ENCODE measurements at places on chromosomes 2 and 18.

- no peak for DNase-seq
Observed at GRCh38 chr2:240731178-240731545, 39.5 kb downstream of the AQP12A start.

- no peak for DNase-seq
Observed at GRCh38 chr2:156472686-156473085, 36.5 kb downstream of the GPD2 start.

- DNase-seq: no peak
Observed at GRCh38 chr18:845152-845819, 33.2 kb upstream of the YES1 start.

GRCh38 chr2:149226790-149227189 lies 103.6 kb upstream of the LYPD6 start:
- DNase-seq: no peak

DNA sequence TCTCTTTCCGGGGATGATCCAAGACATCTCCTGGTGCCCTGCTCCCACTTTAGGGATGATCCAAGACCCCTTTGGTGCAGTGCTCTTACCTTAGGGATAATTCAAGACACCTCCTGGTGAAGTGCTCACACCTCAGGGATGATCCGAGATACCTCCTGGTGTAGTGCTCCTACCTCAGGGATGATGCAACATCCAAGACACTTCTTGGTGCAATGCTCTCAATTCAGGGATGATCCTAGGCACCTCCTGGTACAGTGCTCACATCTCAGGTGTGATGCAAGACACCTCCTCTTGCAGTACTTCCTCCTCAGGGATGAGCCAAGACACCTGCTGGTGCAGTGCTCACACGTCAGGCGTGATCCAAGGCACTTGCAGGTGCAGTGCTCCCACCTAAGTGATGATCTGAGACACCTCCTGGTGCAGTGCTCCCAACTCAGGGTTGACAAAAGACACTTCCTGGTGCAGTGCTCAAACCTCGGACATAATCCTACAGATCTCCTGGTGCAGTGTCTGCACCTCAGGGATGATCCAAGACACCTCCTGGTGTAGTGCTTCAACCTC lies 122.3 kb downstream of the ASB1 start:
- no peak for DNase-seq

GRCh38 chr2:66587216-66587615 lies 152.3 kb downstream of the MEIS1 start:
- DNase-seq: no peak

- no peak for DNase-seq
Observed at GRCh38 chr2:127128445-127128904, 21.5 kb upstream of the BIN1 start.

GRCh38 chr2:185644828-185645227 lies 93.8 kb upstream of the FSIP2 start:
- no peak for DNase-seq

GRCh38 chr2:10447300-10447894 lies 730 bp downstream of the ODC1 start:
- peak; percentile 66 for DNase-seq

GRCh38 chr2:216572582-216573578 lies 60.3 kb upstream of the IGFBP2 start:
- DNase-seq: no peak

DNA sequence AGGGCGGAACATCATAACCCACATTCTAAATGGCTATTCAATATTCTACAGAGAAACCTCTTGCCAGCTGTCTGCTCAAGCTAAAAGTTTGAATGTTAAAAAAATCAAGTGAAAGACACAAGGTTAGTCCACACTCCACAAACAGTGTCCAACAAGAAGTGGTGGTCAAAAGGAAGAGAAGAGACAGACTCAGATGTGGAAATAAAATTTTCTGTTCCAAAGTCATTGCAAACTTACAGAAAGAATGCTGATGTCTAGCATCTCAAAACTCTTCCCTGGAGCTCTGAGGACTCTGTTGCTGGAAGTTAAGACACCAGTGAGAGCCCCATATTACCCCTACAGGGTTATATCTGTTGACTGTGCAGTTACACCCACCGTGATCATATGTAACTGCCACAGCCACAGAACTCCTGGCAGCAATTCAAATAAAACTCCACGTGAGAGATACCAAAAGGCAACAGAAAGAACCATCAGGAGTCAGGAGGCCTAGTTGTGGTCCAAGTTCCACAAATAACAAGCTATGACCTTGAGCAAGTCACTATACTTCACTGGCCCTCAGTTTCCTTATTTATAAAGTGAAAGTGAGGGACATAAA lies 60.9 kb downstream of the AAK1 start:
- no peak for DNase-seq

DNA sequence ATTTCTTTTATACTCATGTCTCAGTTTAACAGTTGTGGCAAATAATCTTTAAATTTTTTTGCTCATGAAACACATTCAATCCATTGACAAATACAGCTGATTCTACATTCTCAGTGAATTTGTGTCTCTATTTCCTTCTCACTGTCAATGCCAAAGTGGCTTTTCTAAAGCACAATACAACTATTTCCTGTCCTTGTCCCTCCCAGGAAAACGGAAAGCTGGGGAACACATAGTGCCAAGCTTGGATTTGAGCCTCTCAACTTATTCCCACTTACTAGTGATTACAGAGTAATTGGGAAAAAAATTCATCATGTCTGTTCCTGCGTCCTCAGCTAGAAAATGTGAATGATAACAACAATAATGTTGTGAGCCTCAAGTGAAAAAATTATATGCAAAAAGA lies 899.7 kb upstream of the CDH2 start:
- no peak for DNase-seq

GRCh38 chr2:85579266-85579935 lies 2.0 kb downstream of the VAMP8 start:
- DNase-seq: no peak

GRCh38 chr2:80050246-80050645 lies 254.3 kb downstream of the LRRTM1 start:
- peak; percentile 85 for DNase-seq

DNA sequence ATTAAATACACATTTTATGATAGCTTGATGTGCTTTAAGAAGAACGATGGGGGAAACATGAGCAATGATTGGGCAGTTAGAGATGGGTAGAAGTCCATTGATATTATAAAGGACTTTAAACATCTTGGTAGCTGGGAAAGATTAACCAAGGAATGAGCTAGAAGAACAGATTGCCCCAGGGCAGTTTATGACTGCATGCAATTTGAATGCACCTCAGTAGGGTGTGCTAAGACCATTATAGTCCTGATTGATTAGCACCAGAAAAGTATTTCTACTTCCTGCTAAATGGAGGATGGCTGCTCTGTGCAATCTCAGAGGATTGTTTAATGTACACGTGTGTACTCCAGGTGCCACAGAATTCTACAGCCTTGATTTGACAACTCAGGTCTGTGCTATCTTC lies 641.9 kb downstream of the CNTNAP5 start:
- no peak for DNase-seq

DNA sequence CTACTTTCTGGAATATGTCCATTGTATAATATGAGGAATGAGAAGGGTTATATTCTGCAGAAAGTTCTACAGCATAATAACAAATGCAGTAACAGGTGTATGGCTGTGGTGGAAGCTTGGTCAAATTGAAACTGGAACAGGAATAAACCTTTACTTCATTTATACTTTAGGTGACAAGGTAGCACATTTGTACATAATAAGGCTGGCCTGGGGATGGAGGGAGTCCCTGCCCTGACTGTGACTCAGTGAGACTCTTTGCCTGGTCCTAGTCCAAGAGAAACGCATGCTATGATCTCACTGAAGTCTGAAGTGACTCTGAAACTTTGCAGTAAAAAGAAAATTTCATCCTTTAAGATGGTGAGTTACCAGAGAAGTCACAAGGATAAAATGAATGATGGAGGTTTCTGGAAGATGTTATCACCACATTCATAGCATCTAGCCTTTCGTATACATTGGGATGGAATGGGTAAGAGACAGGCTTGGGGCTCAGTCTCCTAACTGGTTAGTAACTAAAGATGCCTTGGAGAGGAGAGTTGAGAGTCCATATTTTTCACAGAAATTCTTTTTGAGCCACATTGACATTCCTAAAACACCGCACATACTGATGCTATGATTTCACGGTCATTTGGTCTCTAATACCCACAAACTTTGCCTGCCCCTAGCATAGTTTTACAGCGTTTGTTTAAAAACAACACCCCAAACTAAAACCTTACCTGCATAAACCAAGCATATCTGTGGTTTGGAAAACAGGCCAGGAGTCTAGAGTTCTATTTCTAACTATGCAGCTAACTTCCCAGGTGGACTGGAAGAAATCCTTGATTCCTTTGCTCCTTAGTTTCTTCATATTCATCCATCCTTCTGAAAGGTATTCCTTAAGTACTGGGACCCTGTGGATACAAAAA lies 42.4 kb upstream of the NABP1 start:
- no peak for DNase-seq

GRCh38 chr2:203997980-203998809 lies 61.6 kb downstream of the ICOS start:
- no peak for DNase-seq

DNA sequence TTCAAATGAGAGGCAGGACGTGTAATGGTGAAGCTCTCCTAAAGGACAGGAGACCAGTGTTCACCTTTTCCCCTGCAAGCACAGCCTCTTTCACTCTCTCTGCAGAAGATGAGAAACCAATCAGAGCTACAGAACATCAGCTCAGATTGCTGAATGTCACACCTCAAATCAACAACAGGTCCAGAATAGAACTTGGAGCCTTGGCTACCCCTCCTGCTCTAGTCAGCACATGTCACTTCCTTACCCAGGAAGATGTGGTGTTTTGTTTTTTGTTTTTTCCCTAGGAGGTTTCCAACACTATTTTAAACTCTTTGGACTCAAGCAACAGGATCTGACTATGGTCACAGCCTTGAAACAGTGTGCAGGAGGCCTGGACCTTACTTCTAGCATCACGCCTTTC lies 41.3 kb upstream of the PCBP1 start:
- DNase-seq: no peak

DNA sequence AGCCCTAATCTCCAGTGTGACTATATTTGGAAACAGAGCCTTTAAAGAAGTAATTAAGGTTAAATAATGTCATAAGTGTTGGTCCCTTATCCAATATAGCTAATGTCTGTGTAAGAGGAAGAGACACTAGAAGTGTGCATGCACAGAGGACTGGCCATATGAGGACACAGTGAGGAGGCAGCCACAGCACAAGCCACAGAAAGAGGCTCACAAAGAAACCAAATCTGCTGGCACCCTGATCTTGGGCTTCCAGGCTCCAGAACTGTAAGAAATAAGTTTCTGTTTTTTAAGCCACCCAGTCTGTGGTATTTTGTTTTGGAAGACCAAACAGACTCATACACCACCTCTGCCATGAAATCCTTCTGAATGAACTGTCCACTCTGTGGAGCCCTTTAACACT lies 186.4 kb upstream of the SLC39A10 start:
- no peak for DNase-seq

- no peak for DNase-seq
Observed at GRCh38 chr2:36701918-36702317, 5.4 kb downstream of the VIT start.

DNA sequence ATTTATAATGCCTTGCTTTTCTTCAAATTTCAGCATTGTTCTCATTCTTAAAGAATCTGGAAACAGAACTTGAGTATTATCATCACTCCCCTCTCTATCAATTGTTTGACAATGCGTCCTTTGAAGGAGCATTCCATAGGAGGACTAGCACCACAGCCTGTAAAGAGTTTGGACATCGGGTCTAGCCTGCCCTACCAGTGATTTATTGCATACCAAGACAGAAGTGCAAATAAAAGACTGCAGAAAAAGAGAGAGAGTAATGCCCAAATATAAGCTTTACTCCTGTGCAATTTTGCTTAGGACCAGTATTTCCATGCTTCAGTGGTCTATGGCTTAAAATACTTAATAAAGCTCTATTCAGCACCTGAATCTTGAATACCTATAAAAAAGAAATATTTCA lies 55.4 kb upstream of the MAP2 start:
- DNase-seq: no peak

DNA sequence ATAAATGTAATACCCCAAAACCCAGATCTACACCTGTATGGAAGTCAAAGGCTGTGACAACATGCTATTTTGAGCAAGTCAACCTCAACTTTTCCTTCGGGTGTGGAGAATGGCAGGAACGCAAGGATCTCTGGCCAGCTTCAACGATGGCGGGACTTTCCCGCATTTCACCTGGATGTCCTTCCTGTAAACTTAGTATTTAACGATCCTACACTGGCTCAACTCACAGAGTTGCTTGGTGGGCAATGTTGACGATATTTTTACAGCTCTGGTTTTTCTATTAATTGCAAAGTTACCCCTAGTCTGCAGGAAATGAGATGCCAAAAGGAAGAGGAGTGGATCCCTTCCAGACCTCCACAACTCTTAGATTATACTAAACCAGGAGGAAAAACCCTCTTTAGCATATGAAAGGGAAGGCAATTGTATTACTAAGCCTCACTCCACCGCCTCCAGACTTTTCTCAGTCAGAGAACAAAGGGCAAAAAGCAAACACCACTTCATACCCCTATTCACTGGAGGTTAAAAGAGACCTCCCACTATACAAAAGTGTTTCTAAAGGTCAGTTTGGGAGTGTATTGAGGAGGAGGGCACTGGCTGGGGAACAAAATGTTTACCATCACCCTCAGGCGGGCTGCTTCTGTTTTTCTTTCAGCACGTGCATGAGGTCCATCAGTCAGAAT lies 56.5 kb upstream of the ACVR1 start:
- no peak for DNase-seq

DNA sequence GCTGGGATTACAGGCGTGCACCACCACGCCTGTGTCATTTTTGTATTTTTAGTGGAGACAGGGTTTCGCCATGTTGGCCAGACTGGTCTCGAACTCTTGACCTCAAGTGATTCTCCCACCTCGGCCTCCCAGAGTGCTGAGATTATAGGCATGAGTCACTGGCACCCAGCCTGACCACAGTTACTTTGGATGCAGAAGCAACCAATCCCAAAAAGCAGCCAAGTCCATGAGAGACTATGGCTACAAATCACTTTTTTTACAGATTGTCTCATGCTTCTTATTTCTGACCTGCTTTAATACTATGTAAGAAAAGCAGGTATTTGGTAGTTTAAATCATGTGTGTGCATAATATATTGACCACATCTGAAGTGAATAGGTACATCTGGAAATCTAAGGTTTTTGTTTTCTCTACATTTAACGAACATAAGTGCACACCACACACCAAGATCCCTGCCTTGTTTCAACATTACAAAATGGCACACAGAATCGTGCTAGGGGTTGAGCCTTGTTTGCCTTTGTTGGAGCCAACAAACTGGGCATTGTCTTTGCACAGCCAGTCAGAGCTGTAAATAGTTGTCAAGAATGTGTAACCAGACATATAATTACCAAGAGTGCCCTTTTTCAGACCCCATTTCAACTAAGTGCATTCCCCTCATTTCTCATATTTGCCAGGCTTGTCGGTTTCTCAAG lies 18.3 kb upstream of the MAP4K4 start:
- no peak for DNase-seq

GRCh38 chr2:197113275-197113711 lies 186.8 kb upstream of the PGAP1 start:
- DNase-seq: peak; percentile 52

- DNase-seq: no peak
Observed at GRCh38 chr2:112843836-112844235, 7.3 kb upstream of the IL1B start.

GRCh38 chr18:22176420-22177326 lies 7.3 kb downstream of the GATA6 start:
- DNase-seq: no peak
